ENCODE measurements at places on chromosomes 2 and 18.
A peak's percentile ranks its signal among the peaks of the same experiment; 100 is the strongest.

DNA sequence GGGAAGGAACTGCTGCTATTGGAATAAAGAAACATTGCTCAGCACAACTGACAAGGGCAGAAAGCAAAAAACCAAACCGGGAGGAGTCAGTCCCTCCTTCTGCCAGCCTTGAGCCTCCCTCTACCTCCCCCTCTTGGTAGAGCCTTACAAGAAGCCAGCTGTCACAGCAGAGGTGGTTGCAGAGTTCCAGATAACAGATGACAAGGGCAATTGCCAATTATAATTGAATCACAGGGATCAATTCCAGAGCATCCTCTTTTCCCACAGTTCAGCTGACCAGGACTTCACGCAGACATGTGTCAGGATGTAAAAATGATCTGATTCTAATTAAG, 548.2 kb upstream of the LRRTM1 start:
- peak; percentile 41 for DNase-seq

DNA sequence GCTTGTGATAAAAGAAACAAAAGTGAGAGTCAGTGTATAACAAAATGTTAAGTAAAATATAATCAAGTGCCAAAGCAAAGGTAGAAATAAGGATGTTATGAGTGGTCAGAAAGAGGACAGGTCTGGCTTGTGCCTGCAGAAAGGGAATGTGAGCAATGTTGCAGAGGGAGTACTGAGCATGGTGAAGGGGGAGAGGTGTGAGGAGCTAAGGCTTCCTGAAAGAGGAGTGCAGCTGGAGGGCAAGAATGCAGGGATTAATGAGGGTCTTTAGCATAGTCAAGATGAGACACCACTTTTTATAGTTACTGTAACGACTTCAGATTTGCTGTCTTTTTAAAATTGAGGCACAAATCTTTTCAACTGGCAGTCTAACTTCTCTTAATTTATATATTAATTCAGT, 22.0 kb upstream of the FIGN start:
- DNase-seq: no peak

DNA sequence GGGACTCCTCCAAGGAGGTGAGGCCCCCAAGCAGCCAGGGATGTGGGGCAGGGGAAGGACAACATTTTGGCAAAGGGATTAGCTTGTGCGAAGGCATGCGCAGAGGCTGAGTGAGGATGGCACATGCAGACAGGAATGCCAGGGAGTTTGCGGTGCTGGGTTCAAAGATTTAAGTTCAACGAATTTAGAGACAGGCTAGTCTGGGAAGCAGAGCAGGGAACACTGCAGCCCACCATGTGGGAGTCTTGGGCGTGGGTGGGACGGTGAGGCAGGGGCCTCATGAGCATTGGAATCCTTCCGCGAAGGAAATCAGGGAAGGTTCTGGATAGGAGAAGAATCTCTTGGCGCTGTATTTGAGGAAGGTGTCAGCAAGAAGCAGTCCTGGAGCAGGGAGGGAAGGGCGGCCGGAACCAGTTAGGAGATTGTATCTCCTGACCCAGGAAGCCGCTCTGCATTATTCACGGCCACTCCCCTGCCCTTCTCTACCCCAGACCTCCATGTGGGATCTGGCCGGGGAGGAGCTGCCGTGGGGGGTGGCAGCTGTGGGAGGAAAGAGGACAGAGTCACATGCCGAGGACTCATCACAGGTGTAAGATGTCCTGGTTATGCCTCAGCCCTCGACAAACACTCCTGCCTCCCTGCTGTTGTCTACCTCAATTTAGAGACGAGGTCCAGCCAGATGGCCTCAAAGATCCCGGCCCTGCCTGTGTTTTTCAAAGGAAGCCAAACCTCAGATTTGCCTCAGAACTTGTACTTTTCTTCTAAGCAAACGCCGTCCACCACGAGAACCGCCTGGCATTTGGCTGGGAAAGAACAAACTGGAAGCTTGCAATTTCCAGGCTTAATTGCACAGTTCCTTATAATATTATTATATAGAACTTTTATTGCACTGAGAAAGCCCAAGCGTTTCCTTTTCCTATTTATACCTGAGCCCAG, 123.7 kb upstream of the SMAD2 start:
- DNase-seq: peak; percentile 68

DNA sequence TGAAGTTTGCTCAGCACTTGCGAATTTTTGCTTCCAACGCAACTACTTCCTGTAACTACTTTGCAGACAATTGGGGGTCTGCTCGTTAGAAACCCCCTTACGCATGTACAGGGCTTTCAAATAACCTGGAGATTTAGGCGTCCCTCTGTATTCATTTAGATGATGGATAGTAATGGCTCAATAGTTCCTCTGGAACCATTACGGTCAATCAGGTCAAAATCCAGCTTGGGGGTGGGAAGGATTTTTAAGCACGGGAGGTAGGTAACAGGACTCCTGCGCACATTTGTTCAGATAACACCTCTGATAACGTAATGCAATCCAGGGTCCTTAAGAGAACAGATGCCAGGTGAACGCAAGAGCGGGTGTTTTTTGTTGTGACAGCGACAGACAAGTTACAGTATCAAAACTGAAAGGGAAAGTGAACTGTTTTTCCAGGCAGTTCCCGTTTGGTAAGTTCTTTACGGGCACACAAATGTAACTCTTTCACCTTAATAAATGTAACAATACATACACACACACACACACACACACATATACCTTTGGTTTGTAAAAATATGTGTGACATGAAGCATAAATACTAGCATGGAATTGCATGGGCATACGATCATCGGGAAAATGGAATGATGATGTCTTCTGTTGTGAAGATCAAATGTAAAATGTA, 3.8 kb upstream of the OSR1 start:
- DNase-seq: no peak

DNA sequence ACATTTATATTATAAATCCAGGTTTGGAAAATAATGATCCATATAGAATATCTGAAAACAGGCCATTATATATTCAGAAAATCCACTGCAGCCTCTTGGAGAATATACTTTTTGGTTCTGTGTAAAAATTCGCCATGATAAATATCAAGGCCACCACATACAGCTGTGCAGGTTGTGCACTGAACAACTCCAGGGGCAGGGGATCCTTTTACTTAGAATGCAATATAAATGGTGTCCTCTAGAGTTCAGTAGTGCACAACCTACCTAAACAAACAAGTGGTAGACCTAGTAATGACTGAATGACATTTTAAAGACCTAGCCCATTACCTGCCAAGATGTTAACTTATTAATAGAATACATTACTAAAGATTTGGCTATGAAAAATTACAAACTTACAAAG, 22.4 kb downstream of the MOGAT1 start:
- no peak for DNase-seq

- no peak for DNase-seq
Measured at GRCh38 chr18:3824101-3824500, 374.1 kb downstream of the TGIF1 start.

DNA sequence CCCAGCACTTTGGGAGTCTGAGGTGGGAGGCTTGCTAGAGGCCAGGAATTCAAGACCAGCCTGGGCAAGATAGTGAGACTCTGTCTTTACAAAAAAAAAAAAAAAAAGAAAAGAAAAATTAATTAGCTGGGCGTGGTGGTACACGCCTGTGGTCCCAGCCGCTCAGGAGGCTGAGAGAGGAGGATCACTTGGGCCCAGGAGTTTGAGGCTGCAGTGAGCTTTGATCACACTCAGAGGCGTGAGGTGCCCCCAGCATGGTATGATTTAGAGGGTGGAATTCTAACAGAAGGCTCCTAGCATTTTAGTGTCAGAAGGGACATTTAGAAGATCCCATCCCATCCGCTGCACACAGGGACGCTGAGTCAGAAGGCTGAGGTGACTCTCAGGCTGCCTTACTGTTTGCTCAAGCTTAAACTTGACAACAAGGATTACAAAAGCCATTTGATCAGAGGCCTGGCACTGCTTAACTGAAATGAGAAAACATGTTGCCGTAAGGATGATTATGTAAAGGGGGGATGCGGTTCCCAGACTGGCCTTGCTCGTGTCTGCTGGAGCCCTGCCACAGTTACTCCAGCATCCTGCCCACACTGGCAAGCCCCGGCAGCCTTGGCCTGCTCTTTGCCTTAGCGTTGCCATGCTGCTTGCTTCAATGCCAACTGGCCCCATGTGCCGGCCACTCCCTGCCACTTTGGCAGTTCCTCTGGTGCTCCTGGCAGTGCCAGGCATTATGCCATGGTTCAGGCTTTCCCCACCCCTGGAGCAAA, 45.6 kb upstream of the SLC1A4 start:
- no peak for DNase-seq
